Skeletal muscle cell (primary cell): ENCODE measurements at places on chromosomes 7 and 10.

- no peak for DNase-seq
These were observed 78.7 kb upstream of the MSRB2 start for GRCh38 chr10:23016636-23017035.

DNA sequence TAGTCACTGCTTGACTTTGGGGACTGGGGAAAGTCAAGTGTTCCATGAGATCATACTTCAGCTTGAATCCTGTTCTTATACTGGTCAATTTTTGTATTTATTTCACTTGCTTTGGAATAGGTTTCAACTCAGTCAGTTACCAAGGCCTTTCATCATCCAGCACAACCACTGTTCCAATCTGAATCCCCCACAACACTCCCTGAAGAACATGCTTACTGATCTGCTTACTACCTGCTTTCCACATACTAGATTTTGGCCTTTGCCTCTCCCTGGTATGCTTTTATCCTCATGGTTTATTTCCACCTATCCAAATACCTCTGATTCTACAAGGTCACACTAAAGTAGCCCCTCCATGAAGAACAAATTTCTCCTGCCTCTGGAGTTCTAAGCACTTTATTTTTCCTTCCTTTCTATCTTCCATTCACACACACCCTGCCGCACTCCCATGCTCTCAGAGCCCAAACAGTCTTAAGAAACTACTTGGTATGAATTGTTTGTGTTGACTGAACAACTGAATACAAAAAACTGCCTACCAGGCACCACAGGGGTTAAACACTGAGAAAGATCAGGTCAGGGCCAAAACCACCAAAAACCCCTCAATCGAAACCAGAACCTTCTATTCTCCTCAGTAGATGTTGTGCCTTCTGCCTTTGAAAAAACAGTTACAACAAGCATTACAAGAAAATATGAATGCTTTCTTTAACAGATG lies 178.1 kb downstream of the AVL9 start:
- DNase-seq = no peak

DNA sequence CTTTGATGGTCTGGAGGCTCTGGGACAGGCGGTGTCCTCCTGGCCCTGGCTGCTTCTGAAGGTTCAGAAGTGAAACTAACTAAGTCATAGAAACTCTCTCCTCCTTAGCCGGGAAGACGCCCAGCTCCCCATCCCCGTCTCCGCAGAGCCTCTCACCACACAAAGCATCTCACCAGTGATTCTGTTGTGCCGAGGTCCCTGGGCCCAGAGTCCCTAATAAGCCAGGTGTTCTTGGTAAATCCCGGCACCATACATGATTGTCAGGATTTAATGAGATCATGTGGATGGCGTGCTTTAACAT lies 9.4 kb downstream of the HKDC1 start:
- DNase-seq = no peak

DNA sequence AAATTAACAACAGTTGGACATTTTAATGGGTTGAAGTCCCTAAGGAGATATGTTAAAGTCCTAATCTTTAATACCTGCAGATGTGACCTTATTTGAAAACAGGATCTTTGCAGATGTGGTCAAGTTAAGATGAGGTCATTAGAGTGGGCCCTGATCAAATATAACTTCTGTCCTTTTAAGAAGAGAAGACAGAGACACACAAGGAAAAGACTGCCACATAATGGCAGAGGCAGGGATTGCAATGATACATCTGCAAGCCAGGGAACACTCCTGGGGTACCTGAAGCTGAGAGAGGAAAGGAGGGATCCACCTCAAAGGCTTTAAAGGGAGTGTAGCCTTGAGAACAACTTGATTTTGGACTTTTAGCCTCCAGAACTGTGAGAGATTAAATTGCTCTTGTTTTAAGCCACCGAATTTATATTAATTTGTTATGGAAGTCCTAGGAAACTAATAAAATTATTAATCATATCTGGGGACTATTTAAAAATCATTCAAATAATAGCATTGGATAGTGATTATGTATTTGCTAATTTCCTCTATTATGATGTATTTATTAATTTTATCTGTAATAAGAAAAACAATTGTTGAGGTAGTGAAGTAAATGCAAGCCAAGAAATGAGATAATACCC lies 700.0 kb upstream of the PCDH15 start:
- DNase-seq = no peak

- no peak for DNase-seq
These were observed 174.5 kb downstream of the AHR start for GRCh38 chr7:17472939-17473338.

DNA sequence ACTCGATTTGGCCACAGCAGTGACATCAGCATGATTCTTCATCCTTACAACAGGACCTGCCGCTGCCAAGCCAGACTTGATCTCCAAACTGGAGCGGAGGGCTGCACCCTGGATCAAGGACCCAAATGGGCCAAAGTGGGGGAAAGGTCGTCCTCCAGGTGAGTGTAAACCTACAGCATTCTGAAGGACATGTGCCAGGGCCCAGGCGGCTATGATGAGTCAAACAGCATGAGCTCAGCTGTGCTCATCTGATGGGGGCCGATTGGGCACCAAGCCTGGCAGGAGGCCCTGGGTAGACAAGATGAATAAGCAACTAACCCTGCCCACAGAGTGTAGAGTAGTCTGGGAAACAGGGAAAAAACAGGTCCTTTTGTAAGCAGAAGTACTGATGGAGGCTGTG lies 14.4 kb upstream of the ATP6V0E2 start:
- no peak for DNase-seq

DNA sequence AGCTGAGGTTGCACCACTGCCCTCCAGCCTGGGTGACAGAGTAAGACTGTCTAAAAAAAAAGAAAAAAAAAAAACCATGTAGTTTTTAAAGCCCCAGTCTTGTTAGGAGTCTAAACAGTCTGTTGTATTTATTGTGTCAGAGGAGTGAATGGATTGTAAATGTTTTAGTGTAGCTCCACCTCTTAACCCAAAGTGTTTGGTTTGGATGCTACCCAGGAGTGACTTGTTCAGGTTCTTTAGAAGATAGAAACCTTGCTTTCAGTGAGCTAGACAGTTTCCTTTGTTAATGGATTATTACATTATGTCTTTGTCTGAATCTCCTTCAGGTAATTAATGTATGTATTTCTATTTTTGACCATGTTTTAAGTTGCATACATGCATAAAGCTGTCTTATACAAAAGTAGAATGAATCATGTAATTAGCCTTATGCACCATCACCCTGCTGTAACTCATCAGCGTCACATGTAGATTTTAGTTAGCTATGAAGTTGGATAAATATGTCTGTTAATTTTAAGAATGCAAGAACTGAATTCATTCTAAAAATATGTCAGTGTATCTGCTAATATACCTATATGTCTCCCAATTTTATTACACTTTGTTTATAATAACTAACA lies 97.7 kb downstream of the TAF3 start:
- DNase-seq = peak; percentile 23

- DNase-seq = no peak
These were observed 12.1 kb upstream of the TRUB1 start for GRCh38 chr10:114925587-114926586.

GRCh38 chr10:73865459-73866442 lies 8.6 kb downstream of the CAMK2G start:
- no peak for DNase-seq

DNA sequence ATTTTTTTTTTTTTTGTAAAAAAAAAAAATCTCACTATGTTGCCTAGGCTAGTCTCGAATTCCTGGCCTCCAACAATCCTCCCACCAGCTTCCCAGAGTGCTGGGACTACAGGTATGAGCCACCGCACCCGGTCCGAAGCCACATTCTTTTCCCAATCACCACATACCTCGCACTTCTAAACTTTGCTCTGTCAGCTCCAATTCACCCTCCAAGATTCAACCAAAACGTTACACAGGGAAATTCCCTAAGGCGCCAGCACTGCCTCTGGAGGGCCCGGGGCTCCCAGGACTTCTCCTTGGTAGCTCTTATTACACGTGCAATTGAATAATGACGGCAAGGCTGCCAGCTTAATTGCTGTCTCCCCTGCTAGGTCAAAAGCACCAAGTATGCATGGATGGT lies 10.3 kb upstream of the DNAAF5 start:
- DNase-seq = no peak

GRCh38 chr7:632831-633210 lies 93.7 kb upstream of the DNAAF5 start:
- DNase-seq = no peak

- no peak for DNase-seq
These were observed 24.7 kb downstream of the VIPR2 start for GRCh38 chr7:159119851-159120539.

GRCh38 chr7:27144781-27145164 lies 1.3 kb upstream of the HOXA5 start:
- no peak for DNase-seq

DNA sequence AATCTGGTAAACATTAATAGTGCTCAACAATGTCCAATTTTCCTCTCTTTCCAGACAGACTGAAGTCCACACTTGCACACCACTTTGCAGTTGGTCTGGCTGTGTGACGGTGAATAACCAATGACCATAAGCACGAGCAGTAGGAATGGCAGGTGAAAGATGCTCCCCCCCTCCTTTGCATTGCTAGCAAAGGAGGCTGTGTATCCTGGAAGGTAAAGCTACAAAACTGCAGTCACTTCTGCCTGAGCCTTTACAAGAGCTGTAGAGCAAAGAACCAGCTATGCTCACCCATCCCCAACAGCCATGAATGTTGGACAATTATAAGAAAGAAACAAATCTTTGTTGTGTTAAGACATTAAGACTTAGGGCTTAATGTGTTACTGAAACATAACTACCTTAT lies 178.0 kb downstream of the IPMK start:
- DNase-seq = no peak

GRCh38 chr10:77104459-77104980 lies 533.1 kb downstream of the KCNMA1 start:
- DNase-seq = peak; percentile 98

- no peak for DNase-seq
These were observed 15.6 kb upstream of the RFC2 start for GRCh38 chr7:74269757-74270277.

DNA sequence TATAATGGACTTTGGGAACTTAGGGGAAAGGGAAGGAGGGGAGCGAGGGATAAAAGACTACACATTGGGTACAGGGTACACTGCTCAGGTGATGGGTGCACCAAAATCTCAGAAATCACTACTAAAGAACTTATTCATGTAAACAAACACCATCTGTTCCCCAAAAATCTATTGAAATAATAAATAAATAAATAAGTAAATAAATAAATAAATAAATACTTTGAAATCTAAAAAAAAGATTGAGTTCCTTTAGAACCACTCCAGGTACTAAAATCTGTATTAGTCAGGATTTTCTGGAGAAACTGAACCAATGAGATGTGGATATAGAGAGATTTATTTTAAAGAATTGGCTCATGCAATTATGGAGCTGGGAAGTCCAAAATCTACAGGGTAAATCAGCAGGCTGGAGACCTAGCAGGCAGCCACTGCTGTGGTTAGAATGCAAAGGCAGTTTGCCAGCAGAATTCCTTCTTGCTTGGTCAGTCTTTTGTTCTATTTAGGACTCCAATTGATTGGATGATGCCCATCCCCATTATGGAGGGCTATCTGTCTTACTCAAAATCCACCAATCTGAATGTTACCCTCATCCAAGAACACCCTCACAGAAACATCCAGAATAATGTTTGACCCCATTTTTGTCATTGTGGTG lies 8.9 kb downstream of the IGFBP1 start:
- peak; percentile 73 for DNase-seq

- no peak for DNase-seq
These were observed 23.7 kb upstream of the ELFN1 start for GRCh38 chr7:1646391-1646790.

- no peak for DNase-seq
These were observed 100.1 kb upstream of the FGFR2 start for GRCh38 chr10:121698336-121698735.

DNA sequence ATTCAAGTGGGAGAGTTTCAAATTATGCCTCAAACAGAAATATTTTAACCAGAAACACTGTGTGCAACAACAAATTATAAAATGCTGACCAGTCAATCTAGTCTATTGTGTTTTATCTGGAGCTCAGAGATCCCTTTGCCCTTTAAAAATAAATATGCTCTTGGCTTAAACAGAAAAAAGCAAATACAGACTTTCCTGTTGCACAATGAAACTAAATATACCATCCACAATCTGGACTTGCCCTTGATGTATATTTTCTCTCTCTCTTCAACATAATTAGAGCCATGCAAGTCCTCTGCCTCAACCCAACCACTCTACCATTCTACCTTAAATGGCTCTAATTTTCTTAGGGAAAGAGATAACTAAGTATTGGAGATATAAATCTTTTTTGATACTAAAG lies 34.9 kb downstream of the ASAH2 start:
- no peak for DNase-seq

GRCh38 chr7:76071316-76072242 lies 23.7 kb downstream of the MDH2 start:
- no peak for DNase-seq

GRCh38 chr7:69126896-69127479 lies 471.3 kb upstream of the AUTS2 start:
- DNase-seq = no peak

DNA sequence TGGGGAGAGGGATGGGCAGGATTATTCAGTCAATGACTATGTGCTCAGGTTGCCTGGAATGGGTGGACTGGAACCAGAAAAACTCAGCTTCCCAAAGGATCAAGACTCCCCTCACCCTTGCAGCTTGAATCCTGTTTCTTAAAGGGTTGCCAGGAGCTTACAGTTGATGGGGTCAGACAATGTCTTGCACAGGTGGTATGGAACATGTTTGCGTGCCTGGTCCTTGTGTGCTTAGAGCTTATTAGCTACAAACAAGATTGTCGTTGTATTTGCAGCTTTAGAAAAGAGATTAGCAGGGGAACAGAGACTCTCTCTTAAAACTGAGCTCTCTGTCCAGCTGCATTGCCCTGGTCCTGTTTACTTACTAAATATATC lies 56.9 kb downstream of the PRR15 start:
- no peak for DNase-seq

GRCh38 chr10:75980419-75981002 lies 549.1 kb downstream of the LRMDA start:
- no peak for DNase-seq

- DNase-seq = no peak
These were observed 22.3 kb upstream of the RET start for GRCh38 chr10:43054593-43054992.

- no peak for DNase-seq
These were observed 25.2 kb upstream of the POT1 start for GRCh38 chr7:124954790-124955189.

DNA sequence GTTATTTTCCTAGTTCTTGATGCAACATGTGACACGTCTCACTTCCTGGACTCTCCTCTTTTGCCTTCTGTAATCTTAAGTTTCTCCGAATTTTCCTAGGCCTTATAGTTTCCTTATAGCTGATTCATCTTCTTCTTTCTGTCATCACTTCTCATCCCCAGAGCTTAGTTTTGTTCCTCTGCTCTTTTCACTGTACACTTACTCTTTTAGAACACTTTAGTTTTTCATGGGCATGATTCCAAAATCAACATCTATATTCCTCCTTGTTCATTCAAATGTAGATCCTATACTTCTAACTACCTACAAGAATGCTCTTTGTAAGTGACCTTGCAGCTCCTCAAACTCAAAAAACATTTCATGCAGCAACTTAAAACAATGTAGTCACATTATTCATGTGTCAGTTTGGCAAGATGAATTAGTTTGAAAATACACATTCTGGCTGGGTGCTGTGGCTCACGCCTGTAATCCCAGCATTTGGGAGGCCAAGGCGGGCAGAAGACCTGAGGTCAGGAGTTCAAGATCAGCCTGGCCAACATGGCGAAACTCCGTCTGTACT lies 13.1 kb upstream of the SLC26A3 start:
- DNase-seq = peak; percentile 87
